ENCODE measurements at places on chromosomes 1 and 21.

DNA sequence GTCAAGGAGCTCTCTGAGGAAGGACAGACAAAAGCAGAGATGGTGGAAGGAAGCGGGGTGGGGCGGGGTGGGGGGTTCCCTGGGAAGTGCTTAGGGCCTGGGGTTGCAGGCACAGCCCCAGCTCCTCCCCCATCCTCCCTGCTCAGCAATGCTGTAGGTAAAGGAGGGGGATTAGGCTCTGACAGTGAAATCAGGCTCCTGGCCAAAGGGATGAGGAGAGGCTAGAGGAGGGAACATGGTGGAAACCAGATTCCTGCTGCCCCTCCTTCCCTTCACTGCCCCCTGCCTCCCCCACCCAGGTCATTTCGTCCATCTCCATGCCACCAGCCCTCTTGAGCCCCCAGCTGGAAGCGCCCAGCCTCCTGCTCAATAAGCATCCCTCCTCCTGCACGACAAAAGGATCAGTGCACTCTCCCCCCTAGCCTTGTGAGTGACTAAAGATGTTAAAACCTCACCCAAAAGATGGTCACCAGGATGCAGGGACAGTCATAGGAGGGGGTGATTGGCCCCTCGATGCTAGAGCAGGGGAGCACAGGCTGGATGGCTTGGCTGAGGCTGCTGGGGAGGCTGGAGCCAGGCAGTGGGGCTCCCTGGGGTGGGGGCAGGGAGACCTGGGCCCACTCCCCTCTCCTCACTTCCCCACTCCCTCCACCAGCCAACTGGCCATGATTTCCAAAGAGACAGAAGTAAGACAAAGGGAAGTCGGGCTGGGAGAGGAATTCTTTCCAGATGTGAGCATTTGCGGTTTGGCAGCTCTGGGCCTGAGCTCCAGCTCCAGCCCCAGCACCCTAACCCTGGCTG, 2.2 kb upstream of the CRABP2 start:
- no peak for DNase-seq

DNA sequence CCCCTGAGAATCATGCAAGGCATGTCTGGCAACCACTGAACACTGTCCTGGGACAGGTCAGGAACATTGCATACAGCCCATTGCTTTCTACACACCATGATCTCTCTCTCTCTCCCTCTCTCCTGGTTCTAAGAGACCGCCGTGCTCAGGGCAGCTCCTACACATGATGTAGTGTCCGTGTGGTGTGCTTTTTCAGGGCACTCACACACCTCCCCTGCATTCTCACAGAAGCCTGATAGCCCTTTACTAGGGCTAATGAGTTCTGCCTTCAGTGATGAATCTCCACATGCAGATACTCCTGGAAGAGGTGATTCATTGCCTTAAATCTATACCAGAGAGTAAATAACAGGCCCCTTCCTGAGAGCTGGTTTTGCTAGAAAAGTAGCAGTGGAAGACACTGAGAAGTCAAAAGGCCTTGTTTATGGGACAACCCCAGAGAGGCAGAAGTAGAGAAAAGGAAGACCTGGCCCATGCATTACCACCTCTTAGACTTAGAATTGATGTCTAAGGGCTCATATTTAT, 7.2 kb upstream of the OLFML2B start:
- DNase-seq: no peak

DNA sequence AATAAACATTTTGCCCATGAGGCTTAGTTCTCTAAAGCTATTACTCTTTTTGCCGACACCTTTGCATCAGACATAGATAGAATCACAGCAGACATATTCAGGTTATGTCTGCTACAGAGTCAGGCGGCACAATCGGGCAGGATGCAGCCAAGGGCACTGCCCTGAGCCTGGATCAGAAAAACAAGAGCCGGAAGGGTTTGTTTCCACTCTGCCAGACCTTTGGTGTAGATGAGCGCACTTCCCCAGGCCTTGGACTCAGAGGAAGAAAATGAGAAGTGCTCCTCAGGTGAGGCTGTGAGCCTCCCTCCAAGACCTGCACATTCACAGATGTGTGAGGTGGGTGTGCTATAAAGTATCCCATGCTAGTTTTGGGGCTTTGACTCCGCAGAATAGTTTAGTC, 43.7 kb downstream of the GNG12 start:
- DNase-seq: no peak

DNA sequence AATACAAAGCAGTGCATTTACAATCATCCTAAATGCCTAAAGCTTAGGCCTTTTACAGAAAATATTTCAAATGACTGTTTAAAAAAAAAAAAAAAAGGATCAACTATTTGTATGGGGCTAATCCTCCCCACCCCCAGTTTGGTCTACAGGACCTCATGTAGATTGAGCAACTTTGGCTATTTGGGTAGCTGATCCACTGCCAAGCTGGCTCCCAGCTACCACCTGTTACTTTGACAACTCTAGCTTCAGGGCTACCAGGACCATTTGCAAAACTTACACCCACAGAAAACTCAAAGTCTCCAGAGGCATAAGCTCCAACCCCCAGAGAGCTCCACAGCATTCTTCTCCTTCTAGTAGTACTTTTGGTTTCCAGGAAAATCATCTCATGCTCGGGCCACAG, 29.4 kb downstream of the JAK1 start:
- DNase-seq: no peak

- DNase-seq: no peak
Observed at GRCh38 chr1:68551459-68551858, 54.6 kb upstream of the DEPDC1 start.

- DNase-seq: no peak
Observed at GRCh38 chr1:62040973-62041372, 153.7 kb upstream of the L1TD1 start.

GRCh38 chr1:155173478-155174323, at the start of gene TRIM46:
Gene TRIM46, plus strand, starts transcription at chr1:155173849. Its CDS starts 118 bp downstream, at chr1:155173967.
- peak; percentile 65 for DNase-seq

Measured in NCI-H1436 (cell line).